Osteoblast (primary cell): ENCODE measurements at places on chromosomes 6 and 20.

DNA sequence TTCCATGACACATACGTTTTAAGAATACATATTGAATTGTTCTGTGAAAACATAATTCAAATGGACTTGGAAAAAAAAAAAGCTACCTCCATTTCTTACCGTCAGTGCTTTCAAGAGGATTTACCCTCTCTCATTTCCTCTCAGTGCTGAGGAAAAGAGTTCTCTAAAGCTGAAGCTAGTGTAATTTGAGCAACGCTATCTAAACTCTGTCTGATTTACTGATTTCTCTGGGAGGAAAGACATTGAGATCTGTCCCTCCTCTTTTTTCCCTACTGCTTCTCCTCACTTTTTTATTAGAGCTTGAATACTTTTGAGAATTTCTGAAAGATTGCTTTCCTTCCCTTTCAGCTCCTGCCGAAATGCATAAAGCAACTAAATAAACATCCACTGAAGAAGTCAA lies 41.2 kb upstream of the GRIK2 start:
- no peak for DNase-seq

DNA sequence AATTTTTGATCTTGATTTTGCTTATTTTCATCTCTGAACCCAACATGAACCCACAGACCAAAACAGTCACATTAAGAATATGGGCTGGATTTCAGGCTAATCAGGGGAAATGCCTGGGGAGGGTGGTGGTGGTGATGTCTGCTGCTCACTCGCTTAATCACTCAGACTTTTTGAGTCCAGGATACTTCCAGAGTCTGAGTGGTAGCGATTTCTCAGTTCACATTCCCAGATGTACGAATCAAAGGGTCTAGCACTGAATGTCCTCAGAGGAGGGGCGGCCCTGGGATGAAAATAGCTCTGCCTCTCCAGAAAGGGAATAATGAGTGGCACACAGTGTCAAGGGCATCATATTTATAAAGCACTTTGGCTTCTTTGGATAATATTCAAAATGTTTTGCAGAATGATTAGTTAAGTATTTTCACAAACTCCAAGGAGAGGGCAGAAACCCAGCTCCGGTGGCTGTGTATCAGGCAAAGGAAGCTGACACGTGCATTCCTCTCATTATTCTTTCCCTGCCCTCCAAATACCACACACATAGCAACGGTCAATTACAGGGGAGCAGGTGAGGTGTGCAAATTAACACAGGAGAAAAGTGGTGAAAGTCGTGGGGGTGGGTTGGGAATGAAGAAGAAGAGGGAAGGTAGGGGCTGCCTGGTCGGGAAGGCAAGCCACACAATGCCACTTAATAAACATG lies 345.2 kb upstream of the RSPO3 start:
- DNase-seq = no peak

DNA sequence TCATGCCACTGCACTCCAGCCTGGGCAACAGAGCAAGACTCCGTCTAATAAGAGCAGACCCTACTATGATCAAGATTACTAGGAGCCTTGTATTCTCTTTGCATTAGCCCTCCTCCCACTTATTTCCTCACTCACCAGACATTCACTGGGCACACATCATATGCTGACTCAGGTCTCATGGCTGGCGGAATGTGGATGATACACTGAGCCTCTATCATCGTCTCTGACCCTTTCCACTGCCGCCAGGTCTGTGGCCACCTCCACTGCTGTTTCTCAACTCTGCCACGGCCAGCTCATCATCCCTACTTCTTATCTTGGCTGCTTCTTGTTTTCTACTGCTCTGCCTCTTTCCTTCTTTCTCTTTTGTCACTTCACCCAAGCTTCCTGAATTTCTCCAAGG lies 161.0 kb downstream of the BACH2 start:
- peak; percentile 88 for DNase-seq

DNA sequence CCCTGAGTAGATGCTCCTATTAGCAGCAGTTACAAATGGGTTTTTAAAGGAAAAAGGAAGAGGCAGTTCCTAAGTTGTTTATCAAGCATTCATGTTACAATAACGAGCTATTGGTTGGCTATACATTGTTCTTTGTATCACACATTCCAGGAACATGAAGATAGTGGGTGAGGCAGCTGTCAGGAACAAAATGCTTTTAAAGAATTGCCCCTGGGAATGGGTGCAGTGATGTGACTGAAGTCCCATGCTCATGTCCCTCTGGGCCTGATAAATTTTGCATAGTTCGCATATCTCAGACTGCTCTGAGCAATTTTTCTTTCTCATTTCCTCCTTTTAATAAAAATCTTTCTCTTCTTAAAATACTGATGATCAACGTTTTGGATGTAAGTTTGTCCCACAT lies 3.7 kb downstream of the ENPP1 start:
- DNase-seq = peak; percentile 58
